Stimulated activated CD8-positive, alpha-beta memory T cell treated with anti-CD3 and anti-CD28 coated beads, Interleukin-4, amount 100 ng/mL, for 1 hour (primary cell): ENCODE measurements at places on chromosomes 2 and 18.
A peak's percentile ranks its signal among the peaks of the same experiment; 100 is the strongest.

DNA sequence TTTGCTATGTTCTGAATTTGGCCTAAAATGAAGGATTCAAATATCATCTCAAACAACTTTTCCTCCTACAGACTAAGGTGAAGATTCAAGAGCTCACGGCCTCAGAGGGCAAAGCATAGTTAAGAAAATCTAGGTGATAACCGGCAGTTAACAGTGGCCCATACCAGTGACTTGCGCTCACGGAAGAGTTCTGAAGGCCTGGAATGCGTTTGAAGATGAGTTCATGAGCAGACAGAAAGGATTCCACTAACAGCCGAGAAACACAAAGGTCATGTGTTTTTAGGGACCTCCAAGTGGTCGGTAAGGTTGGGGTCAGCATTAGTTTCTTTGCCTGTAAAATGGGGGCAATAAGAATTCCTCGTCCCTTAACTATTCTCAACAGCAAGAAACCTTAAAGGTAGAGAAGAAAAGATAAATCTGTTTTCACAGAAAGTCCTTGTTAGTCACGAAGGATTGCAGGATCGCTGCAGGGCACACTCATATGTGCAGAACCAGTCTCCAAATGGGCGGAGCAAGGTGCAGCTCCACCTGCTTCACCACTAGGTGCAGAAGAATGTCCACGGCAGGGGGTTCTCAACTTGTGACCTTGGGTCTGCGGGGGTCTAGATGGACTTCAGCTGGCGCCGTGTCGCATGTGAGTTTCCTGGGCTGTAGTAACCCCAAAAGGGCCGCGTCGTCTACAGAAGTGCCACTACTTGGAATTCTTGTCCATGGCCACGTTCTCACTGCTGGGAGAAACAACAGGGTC, 708 bp upstream of the RPIA start:
- DNase-seq = peak; percentile 7

DNA sequence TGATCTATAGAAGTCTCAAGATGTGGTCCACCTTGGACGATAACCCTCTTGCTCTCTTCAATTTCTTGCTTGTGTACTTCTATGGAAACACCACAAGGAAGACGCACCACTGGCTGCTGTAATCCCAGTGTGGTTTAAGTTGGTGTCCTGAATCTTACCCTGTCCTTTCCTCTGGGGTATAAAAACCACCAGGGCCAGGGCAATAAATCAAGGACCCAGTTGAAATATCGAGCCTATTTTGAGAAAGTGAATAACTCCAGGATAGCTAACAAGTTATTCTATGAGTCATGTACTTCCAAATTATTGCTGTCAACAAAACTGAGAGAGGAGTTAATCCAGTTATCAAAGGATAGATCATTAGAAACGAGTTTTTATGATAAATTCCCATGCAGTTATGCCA, 137.0 kb downstream of the RND3 start:
- DNase-seq = no peak

DNA sequence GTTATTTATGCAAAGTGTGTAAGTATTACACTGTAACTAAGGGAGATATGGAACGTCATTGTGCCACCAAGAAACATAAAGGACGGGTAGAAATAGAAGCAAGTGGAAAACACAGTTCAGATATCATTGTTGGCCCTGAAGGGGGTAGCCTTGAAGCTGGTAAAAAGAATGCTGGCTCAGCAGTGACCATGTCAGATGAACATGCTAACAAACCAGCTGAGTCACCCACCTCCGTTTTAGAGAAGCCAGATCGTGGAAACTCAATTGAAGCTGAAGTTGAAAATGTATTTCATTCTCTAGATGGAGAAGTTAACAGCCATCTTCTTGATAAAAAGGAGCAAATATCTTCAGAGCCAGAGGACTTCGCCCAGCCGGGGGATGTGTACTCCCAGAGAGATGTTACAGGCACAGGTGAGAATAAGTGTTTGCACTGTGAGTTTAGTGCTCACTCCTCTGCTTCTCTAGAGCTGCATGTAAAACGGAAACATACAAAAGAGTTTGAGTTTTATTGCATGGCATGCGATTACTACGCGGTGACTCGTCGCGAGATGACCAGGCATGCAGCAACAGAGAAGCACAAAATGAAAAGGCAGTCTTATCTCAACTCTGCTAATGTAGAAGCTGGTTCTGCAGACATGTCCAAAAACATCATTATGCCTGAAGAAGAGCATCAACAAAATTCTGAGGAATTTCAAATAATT, 36.1 kb downstream of the ZNF407 start:
- no peak for DNase-seq

DNA sequence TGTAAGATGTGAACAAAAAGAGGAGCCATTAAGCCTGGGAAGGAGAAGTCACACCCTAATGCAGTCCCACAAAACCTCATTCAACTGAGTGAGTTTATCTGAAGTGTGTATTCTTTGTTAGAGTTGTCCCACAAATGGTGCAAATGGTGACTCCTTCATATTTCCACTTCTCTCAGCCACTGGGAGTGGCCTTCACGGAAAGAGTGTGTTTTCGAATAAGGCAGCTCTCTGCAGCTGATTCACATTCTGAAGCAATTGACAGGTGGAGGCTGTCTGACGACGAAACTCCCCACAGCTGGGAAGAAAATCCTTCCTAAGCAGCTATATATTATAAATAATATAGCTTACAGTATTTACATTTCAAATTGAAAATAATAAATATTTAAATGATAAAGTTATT, 318.8 kb upstream of the TMEFF2 start:
- no peak for DNase-seq

DNA sequence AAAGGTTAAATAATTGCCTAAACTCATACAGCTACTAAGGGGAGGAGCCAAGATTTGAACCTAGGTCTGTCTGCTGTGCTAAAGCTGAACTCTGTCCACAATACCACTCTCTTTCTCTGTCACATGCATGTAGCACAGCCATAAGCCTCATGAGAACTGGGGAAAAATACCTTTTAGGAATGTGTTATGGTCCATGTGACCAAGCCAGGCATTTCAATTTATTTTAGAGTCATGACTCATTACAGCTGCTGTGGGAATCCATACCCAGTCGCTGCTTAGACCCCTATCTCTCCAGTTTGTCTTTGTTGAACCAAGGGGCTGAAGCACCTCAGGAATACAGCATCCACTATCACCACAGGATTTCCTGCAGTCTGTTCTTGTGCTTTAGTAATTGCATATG, 200.0 kb upstream of the SIX3 start:
- no peak for DNase-seq

GRCh38 chr2:98601532-98602132, 6.7 kb downstream of the COA5 start:
- no peak for DNase-seq

GRCh38 chr2:68295516-68295915, 24.2 kb downstream of the CNRIP1 start:
- DNase-seq = no peak

DNA sequence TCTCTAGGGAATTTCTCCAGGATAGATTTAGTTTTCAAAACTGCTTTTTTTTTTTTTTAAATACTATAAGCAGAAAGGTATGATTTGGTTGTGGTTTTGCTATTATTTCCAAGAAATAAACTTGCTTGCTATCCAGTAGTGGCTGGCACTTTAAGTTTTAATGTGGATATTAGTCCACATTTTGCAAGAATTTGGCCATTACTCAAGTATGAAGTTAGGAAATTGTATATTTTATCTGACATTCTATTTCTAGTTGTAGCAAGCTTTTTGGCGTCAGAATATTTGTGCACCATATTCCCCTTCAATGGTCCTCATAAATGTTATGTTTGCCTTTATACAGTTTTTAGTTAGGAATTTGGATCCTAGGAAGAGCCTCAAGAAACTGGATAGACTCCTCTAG, 226.3 kb downstream of the ZNF521 start:
- no peak for DNase-seq

DNA sequence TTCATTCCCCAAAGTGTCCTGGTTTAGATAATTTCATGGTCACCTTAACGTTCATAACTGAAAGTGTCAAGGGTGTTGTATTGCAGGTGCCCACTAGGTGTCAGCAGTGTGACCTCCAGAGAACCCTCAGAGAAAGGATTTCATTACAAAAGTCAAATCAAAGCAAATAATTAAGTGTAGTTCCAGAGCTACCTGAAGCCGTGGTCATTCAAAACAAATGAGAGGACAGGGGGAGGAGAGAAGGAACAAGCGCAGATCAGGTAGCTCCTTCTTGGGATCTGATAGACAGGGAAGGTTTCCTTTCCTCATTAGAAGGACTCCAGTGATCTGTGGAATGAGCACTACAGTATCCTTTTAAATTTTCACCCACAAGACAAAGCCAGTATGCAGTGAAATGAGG, at the start of gene SLC9A4:
TSS of gene SLC9A4 (plus strand) at position 207 of the 400 bp plus-strand sequence. CDS start 534 bp downstream, outside the sequence.
- DNase-seq = no peak

DNA sequence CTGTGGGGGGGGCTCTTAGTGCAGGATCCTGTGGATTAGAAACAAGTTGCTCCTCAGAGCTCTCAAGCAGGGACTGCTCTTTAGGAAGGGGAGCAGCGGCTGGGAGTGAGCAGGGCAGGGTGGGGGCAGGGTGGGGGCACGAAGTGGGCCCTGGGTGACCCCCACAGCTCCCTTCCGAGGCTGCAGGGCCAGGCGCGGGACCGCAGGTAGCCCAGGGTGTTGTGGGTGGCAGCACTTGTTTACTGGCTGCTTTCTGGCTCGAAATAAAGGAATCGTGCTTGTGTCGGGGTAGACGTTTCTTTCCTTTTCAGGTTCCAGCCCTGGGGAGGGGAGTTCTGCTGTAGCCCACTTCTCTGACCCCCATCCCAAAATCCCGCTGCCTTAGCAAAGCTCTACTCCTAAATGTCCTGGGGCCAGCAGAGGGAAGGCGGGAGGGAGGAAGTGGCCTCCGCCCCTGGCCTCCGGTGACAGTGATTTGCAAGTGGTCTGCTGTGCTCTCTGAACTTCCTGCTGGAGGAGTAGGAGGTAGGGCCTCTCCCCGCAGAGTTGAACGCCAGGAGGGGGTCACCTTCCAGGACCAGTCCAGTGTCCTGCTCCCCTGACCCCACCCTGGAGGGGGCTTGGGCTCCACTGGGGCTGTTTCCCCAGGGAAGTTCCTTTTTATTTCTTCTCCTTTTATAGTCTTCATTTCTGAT, 8.3 kb downstream of the NEU4 start:
- DNase-seq = no peak
